ENCODE measurements at places on chromosomes 11 and 22.
A peak's percentile ranks its signal among the peaks of the same experiment; 100 is the strongest.

GRCh38 chr11:113198972-113199661, 115.3 kb upstream of the TTC12 start:
- DNase-seq = no peak

DNA sequence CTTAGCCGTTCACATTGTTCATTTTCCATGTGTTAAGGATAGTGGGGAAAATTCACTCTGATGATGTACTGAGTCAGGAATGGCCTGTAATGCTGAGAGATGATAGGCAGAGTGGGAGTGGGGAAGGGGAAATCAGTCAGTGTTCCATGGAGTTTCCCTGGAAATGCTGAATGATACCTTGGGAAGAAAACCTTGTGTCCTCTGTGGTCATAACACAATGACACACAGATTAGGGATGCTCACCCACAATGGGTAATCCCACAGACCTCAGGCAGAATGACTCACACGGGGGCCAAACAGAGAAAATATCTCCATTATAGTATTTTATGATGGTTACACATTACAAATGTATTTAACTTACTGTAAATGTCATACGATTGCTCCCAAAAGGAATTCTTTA, 118.0 kb downstream of the SNX19 start:
- peak; percentile 98 for DNase-seq

DNA sequence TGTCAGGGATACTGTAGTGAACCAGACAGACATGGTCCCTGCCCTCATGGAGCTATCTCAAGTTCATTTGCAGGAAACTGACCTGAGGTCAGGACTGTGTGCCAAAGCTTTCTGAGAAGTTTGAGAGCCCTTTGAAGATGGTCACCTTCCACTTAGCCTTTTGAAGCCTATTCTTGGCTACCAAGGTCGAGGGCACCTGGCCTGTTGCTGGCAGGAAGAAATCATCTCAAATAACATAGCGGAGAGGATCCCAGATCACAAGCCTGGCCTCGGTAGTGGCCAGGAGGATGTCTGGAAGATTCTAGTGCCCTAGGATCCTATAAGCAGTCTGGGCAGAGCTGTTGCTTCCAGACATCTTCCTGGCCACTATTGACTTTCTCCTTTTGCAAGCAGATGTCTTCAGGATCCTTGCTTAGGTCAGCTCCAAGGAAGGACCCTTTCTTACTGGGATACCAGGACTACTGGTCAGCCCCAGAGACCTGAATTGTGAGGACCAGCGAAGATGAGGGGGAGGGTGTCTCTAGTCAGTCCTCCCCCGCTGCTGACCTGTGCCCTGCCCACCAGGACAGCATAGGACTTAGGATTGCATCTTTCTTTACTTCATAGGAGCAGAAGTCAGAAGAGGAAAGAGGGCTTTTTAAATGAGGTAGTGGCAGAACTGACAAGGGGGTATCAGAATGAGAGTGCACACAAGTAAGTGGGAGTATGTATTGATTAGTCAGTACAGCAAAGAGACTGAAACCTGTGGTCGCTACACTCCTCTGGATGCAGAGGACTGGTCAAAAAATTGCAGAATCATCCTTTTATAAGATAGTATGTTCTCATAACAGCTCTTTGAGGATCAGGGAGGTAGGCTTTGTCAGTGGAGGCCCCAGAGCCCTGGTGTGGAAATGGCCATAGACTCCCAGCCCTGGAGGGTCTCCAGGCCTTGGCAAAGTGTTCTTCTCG, 94.8 kb downstream of the TEAD1 start:
- no peak for DNase-seq

GRCh38 chr11:112172362-112172994, 2.8 kb upstream of the BCO2 start:
- peak; percentile 48 for DNase-seq

GRCh38 chr11:2404735-2405196, 4.2 kb downstream of the TSSC4 start:
- DNase-seq = no peak

Measured in EL (cell line).